ENCODE measurements at places on chromosomes 4 and X.
A peak's percentile ranks its signal among the peaks of the same experiment; 100 is the strongest.

- no peak for DNase-seq
These were observed 13.2 kb upstream of the CLDN24 start for GRCh38 chr4:183335369-183335940.

DNA sequence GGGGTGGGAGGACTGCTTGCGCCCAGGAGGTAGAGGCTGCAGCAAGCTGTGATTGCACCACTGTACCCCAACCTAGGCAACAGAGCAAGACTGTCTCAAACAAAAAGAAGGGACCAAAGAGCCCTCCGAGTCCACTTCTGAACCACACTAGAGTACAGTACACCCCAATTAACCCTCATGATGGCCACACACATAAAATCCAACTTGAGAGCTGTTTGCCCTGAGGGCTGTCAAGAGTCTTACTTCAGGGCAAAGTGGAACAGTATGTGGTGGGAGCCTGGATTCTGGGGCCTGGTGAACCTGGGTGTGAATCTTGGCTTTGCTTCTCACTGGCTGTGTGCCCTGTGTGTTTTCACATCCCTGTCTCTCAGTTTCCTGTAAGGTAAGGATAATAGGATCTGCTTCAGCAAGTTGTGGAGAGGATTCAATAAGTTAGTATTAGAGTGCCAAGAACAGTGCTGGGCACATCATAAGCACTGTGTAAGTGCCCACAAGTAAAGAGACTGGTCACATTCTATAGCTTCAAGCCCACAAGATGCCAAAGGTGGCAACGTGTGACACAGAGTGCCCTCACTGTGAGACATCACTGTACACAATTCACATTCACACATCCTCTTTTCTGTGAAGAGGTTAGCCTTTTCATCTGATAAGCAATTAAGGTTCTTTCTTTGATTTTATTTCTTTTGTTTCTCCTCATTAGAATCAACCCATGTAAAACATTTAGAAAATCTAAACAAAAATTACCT, 52.1 kb downstream of the LEF1 start:
- DNase-seq, result no peak

DNA sequence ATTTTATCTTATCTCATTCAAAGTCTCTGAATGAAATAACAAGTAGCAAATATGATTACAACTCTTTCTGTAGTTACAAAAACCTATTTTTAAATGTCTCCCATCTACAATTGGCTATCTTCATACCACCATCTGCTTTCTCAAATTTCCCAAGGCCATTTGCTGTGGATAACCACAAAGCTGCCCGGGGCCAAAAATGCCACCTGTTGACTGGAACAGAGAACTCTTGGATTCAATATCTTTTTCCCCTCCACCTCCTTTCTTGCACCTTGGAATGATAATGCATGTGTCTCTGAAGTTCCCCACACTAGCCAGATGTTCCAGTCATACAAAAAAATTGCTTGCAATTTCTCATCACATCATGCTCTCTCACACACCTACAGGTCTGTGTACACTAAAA, 93.3 kb upstream of the SCML1 start:
- DNase-seq, result no peak

- DNase-seq, result no peak
These were observed 121.7 kb upstream of the ETNPPL start for GRCh38 chr4:108884596-108884995.

DNA sequence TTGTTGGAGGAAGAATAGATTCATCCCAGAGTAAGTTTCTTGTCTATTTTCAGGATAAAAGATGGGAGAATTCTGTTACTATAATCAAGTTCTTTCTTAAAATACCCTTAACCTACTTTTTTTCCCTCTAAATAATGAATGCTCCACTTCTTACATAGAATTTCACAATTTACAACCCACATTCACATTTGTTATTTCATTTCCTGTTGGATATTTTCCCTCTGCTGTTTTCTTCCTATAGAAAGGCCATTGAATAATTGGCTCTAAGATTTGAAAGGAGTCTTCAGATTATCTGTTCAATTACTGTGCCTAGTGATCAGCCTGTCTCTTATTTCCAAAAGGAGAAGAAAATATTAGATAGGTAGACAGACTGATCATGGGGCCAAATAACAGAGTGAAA, 79.7 kb downstream of the CPE start:
- DNase-seq, result no peak

GRCh38 chr4:103498161-103499070, 221.4 kb downstream of the TACR3 start:
- no peak for DNase-seq

DNA sequence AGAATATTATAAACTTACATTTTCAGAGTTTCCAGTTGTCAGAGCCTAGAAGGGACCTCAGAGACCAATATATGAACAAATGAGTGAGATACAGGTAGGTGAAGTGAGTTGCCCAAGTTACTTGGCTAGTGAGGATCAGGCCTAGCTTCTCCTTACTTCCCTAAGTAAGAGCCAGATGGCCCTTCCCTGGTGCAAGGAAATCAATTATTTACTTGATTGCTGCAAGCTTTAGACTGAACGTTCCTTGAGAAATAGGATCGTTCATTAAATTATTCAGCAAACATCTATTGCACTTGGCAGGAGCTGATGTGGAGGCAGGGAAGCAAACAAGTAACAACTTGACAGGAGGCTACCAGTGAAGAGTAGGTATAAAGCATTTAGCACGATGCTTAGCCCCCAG, 117.8 kb downstream of the EFHC2 start:
- no peak for DNase-seq

- DNase-seq, result no peak
These were observed 48.3 kb downstream of the ABLIM2 start for GRCh38 chr4:8110071-8110986.

GRCh38 chrX:32745323-32745722, 466.0 kb downstream of the DMD start:
- no peak for DNase-seq

DNA sequence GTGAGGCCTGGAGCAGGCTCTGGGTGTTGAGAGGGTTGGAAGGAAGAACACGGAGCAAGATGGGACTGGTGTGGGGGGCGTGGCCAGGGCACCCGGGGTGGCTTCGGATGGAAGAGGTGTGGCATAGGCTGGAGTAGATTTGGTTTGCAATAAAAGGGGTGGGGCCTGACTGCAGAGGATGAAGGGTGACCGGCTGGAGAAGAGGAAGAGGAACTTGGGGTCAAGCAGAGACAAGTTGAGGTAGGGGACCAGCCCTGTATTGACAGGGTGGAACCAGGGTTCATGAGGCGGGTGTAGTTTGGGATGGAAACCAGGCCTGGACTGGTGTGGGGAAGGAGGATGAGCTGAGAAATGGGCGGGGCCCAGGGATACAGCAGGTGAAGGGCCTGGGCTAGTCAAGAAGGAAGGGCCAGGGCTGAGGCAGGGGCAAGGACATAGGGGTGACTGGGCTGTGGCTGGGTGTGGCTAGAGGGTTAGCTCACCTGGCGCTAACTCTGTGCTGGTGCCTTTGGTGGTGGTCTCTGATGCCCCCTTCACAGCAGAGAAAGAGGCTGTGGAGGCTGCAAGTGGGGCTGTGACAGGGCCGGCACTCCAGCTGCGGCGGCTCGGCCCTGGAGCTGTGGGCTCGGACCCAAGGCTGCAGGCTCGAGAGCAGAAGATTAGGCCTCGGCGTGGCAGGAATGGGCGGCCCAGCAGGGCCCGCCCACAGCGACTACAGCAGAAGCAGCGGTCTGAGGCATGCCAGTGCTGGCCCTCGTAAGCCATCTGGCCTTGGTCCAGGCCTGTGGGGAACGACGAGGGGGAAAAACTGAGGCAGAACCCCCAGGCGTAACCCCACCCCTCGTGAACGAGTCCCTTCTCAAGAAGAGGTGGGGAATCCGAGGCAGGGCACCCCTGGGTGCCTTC, 5.0 kb downstream of the PLP2 start:
- no peak for DNase-seq

DNA sequence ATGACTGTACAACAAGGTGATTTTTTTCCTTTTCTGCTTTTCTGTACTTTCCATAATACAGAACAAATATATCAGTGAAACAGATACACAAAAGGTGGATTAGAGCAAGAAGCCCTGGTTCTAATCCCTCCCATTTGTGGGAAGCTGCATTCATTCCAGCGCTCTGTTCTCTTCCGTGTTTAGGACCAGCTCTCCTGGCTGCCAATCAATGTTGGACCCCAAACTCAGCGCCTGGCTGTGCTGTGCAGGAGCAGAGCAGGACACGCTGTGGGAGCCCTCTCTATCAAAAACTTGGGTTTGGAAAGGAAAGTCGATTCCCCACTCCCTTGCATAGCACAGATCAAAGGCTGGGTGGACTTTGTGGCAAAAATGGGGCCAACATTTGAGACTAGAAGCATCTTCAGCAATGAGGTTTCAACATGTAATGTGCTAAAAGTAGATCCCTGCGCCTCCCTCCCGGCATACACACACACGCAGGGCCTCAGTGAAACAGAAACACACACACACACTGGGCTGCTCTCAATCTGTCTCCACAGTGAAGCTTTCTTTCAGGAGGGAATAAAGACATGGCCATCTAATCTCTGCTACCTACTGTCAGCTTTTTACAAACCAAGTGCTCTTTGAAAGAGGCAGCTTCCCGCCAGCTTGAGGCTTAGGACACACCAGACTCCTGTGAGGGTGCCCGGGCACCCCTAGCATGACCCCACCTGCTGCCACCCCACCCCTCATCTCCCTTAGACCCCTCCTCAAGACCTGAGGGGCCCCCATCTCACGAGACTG, 12.2 kb downstream of the WDR1 start:
- peak; percentile 8 for DNase-seq

GRCh38 chr4:100738196-100739165, 220.7 kb upstream of the EMCN start:
- no peak for DNase-seq

DNA sequence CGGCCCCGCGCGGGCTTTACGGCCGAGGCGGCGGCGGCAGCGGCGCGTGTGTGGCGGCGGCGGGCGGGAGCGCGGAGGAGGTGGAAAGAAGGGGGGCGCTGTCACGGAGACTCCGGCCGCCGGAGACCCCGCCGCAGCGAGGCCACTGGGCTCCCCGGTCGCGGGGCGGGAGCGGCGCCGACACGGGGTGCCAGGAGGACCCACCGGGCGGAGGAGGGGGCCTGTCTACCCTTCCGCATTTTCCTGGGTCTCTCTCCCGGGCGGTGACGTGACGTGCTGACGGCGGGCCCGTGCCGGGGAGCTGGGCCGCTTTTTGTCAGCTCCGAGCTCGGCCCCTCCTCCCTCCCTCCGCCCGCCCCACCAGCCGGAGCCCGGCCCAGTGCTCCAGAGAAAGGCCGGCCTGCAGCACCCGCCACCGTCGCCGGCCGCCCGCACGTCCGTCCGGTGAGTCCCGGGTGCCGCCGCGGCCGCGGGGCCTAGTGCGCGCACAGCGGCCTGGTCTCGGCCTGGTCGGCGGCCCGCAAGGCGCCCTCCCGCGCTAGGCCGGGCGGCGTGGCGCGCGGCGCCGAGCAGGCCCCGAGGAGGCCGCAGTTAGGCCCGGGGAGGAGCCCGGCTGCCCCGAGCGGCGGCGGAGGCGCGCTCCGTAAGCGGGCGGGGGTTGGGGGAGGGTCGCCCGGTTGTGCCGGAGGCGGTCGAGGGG, at the start of gene ZFX:
TSS of gene ZFX (plus strand) at position 379 of the 700 bp plus-strand sequence. CDS start 23,014 bp downstream, outside the sequence.
- DNase-seq, result peak; percentile 90

DNA sequence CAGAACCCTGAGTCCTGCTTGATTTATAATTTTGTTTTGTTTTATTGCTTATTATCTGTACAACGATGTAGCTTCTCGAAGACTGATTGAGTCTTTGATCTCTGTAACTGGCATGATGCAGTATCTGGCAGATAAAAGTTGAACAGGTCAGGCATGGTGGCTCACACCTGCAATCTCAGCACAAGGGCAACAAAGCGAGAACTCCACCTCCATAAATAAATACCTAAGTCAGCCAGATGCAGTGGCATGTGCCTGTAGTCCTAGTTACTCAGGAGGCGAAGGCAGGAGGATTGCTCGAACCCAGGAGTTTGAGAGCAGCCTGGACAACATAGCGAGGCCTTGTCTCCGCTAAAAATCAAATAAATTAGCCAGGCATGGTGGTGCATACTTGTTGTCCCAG, 15.7 kb upstream of the WDR19 start:
- no peak for DNase-seq

GRCh38 chrX:145751943-145752342, 65.7 kb upstream of the SLITRK2 start:
- DNase-seq, result no peak

DNA sequence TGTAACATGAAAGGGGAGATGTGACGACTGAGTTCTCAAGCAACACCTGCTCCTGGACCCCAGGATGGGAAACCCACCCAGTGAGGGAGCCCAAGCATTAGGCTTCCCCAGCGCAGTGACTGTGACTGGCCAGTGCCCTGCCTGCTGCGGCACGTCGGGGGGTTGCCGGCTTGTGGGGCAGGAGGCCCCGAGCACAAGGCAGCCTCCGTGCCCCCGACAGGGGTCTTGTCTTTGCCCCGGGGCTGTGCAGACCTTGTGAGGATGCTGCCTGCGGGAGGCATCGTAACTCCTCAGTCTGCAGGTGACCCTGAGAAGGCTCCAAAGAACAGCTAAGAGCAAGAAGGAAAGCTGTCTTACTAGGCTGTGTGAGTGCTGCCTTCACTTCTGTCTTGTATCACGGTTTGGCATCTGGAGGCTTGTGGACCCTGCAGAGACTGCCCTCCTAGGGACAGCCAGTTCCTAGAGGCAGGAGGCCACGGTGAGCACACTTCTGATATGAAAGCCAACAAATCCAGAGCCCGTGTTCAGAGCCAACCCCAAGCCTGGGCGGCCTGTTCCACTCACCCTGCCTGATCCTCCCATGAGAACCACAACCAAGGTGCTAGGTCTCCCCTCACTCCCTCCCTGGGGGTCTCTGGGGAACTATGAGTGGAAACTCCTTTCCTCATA, 47.7 kb downstream of the FGFRL1 start:
- no peak for DNase-seq

- DNase-seq, result no peak
These were observed 1.1 kb downstream of the FBXL5 start for GRCh38 chr4:15653864-15654592.

DNA sequence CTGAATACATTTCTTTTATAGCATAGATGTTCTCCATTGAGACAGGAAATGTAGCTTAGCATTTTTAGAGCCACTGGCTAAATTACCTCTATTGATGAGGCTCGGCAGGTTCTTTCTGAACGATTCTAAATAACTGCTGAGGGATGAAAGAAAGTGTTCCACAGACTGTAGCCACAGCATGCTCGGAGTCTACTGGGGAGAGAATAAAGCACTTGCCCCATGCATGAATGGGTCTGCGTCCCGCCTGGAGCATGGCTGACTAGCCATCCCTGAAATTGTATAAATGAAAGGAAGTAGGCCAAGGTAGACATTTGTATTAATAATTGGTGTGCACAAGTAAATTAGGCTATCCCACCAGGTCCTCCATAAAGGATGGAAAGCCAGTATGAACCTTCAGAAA, 269.8 kb downstream of the COL25A1 start:
- DNase-seq, result no peak

- DNase-seq, result no peak
These were observed 246.7 kb upstream of the ARHGAP24 start for GRCh38 chr4:85228264-85228663.

DNA sequence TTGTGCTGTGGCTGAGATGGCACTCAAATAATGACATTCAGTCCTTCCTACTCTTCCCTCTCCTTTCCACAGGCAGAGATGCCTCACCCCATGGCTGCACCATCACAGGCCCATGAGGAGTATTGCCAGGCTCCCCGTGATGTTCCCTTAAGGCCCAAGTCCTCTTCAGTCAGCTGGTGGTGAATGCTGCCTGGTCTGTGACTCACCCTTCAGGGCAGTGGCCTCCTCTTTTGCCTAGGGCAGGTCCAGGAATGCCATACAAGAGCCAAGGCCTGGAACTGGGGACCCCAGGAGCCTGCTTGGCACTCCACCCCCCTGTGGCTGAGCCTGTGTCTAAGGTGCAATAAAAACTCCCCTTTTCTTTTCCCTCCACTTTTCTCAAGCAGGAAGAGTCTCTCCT, 144.2 kb upstream of the GEMIN8 start:
- no peak for DNase-seq
